ENCODE measurements at places on chromosomes 1 and 21.
A peak's percentile ranks its signal among the peaks of the same experiment; 100 is the strongest.

DNA sequence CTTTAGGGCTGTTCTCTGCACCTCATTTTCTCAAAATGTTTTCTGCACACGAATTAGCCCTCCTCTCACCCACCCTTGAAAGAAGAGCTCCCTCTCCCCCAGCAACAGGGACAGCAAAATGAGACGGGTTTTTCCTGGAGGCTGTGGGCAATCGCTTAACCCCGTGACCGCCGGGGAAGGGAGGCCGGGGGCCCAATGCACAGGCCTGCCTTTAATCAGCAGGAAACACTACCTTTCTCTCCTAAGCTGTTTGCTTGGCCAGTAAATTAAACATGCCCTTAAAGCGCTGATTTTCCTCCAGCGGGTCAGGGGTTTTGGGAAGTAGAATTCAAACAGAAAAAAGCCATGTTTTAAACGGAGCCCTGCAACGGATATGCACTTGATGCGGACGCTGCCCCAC, 114.4 kb downstream of the PRDM16 start:
- no peak for DNase-seq

DNA sequence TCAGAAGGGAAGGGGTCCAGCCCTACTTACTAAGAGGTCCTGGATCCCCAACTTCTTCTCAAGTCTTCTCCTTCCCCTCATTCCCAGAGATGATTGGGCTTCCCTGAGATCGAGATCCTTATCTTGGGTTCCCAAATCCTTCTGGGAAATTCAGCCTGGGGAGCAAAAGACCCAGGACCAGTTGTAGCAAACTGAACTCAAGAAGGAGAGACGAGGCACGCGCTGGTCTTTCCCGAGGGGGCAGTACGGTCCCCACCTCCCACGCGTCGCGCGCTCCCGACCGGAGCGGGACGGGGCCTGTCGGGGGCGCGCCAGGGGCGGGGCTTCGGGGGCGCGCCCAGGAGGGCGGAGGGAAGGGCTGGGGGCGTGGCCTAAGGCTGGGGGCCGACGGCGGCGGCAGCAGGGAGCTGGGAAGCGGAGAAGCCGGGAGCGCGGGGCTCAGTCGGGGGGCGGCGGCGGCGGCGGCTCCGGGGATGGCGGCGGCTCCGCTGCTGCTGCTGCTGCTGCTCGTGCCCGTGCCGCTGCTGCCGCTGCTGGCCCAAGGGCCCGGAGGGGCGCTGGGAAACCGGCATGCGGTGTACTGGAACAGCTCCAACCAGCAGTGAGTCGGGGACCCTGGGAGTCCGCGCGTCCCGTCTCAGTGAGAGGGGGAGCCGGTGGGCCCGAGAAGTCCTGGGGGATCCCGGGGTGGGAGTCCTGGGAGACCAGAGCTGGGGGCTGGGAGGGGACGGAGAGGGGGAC, at the start of gene EFNA3:
EFNA3 (plus strand) TSS at position 369 of the 741 bp plus-strand sequence; CDS start at position 474, 105 bp downstream.
- peak; percentile 69 for DNase-seq

DNA sequence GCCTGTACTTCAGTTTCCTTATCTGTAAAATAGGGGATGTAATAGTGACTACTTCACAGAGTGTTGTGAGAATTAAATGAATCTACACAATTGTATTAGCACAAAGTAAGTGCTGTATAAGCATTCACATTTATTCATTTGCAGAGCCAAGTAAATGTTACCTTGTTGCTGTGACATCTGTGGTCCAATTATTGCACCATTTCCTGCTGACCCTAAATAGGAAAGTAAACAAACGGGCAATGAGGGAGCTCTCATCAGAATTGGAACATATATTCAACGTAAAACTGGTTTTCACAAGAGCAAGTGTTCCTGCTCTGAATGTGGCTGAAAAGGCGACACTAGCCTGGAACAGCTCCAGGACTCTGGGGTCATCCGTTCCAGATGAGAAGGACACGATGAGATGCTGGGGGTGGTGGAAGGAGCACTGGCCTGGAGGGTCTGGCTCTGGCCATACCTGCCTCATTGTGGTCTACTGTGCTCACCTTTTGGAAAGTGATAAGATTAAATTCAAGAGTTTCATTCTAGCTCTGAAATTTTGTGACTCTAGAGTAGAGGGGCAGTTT, 34.5 kb downstream of the PROX1 start:
- DNase-seq: no peak

DNA sequence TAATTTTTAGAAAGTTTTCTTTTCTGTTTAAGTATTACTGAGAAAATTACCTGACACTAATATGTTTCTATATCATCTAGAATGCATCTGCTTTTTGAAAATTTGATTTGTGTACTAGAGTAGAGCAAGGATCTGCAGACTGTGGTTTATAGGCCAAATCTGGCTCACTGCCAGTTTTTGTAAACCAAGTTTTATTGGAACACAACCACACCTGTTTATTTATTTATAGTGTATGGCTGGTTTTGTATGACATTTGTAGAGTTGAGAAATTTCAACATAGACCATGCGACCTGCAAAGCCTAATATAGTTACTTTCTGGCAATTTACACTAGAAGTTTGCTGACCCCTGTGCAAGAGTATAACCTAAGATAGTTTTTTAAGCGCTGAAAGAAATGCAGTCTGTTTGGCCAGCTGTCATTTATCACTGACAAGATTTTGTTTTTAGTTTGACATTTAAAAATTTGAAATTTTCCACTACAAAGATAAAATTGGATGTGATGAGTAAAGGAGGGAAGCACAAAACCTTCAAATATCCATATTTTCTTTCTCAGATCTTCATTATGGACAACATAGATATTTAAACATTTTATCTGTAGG, 36.1 kb upstream of the CACYBP start:
- DNase-seq: no peak

DNA sequence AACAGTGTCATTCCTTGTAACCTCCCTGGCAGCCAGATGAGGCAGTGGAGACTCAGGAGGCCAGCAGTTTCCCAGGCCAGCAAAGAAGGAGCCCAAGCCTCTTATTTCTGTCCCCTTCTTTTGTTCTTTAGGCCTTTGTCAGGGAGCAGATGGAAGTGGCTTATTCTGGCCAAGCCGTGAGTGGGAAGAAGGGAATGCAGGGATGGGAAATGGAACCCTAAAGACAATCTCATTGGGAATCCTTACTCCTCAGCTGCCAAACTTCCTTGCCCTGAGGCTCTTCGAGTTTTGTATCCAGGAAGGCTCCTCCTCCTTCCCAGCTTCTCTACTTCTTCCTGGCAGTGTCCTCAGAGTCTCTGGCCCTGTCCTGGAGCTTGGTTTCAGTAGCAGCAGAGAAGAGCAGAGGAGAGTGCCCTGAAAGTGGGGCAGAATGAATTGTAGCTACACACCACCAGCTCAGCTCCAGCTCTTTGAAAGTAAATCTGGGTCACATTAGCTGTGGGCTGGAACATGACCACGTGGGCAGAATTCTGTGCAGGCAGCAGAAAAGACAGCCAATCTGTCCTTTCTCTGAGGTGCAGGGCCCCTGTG, 63.9 kb downstream of the NDUFS5 start:
- DNase-seq: no peak

DNA sequence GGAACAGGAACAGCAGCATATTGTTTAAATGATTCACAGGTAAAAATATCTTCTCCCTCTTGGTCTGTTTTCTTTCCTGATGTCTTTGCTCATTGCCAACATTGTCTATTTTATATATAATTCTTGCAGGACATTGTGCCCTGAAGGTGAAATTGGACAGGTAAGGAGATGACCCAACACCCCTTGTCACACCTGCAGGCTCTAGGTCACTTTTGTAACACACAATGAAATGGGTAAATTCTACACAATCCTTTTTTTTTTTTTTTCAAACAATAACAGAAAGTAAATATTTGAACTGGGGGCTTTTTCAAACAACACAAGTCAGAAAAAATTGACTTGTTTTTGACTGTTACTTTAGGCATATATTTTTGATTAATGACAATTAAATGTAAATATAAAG, 62.9 kb upstream of the ERG start:
- no peak for DNase-seq

- DNase-seq: no peak
Observed at GRCh38 chr1:43305926-43306687, 5.3 kb downstream of the TIE1 start.

- DNase-seq: no peak
Observed at GRCh38 chr1:240027059-240027462, 64.6 kb upstream of the FMN2 start.

DNA sequence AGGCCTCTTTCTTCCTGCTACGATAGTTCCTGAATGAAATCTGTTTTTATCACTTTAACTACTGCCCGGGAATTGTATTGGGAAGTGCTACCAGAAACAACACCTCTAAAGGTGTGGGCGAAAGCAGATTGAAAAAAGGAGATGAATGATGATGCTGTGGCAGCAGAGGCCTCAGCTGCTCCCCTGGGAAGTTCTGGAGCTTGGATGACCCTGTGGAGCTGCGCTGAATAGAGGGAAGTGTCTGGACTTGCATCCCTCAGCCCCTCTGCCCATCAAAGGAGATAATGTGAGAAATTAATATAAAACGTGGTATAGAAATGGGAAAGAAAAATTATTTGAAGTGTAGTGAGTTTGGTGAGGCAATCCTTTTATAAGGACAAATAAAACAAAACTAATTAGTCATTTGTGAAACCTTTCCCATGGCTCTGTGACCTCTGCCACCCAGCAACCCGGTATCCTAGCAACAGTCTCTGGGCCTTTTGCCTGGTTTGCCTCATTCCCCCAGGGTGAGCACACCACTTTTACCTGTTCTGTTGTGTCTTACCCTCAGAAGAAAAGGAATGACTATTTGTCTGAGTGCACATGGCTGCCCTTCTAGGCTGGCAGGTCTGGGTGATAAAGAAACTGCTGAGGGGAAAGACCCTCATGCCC, 21.3 kb downstream of the OVAAL start:
- no peak for DNase-seq

DNA sequence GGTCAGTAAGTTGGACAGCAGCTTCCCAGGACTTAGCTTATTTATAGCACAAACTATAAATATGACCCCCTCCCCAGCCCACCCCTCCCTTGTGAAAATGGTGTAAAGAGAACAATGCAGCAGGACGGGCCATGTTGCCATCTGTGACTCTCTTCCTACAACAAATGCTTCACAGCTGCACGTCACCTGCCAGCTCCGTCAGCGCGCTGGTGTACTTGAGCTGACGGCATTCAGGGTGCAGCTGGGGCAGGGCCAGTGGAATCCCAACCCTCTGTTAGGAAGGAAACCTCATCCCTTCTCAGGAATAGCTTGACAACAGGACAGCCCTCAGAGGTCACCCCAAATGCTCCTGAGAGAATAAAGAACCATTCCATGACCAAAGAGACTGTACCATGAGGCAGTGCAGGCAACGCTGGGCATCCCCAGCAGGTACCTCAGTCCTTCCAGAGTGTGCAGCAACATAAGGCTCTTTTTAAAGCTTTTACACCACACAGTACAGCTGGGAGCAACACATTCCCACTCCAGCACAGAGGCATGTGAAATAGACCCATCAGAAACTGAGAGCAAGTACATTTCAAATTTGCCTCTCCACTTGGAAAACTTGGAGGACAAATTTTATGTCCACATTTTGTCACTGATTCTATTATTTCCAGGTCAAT, 85.0 kb downstream of the ATP1A1 start:
- DNase-seq: no peak

GRCh38 chr1:180155182-180155682, 563 bp downstream of the QSOX1 start:
- DNase-seq: no peak

- no peak for DNase-seq
Observed at GRCh38 chr21:38995731-38996130, 187.5 kb downstream of the PSMG1 start.

- no peak for DNase-seq
Observed at GRCh38 chr1:208977012-208977411, 606.5 kb upstream of the CAMK1G start.

- DNase-seq: no peak
Observed at GRCh38 chr1:211944733-211945500, 90.4 kb downstream of the INTS7 start.

- no peak for DNase-seq
Observed at GRCh38 chr1:211328866-211329475, 2.3 kb downstream of the TRAF5 start.

DNA sequence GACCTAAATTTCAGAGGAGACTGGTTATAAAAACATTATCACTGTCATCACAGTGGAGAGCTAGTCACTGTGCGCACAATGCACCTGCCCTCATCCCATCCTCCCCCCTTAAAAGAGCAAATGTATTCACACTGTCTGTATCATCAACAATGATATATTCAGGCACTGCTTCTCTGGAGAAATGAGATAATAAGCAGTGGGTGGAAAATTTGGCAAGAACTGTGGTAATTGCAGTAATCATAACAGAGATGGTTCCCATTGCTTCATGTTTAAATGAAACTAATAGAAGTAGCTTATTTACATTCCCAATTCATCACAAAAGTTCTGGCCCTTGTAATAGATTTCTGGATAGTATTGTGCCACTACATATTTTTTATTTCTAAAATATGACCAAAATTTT, 867.4 kb upstream of the ADGRL2 start:
- no peak for DNase-seq

All from activated CD4-positive, CD25-positive, alpha-beta regulatory T cell treated with anti-CD3 and anti-CD28 coated beads, Interleukin-2, amount 50 U/mL, for 72 hours (primary cell).